ENCODE measurements at places on chromosomes 1 and 21.

DNA sequence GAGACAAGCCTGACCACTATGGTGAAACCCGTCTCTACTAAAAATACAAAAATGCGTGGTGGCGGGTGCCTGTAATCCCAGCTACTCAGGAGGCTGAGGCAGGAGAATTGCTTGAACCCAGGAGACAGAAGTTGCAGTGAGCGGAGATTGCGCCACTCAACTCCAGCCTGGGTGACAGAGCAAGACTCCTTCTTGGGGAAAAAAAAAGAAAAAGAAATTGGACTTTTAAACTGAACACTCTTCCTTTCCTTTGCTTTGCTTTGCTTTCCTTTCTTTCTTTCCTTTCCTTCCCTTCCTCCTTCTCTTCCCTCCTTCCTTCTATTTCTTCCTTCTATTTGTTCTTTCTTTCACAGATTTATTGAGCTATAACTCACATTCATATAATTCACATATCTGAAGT is 43.3 kb upstream of the PUM1 start:
- no peak for DNase-seq

- no peak for DNase-seq
Observed at GRCh38 chr1:172670791-172671190, 11.9 kb downstream of the FASLG start.

GRCh38 chr1:177020851-177021589 is 143.5 kb downstream of the ASTN1 start:
- DNase-seq = no peak

DNA sequence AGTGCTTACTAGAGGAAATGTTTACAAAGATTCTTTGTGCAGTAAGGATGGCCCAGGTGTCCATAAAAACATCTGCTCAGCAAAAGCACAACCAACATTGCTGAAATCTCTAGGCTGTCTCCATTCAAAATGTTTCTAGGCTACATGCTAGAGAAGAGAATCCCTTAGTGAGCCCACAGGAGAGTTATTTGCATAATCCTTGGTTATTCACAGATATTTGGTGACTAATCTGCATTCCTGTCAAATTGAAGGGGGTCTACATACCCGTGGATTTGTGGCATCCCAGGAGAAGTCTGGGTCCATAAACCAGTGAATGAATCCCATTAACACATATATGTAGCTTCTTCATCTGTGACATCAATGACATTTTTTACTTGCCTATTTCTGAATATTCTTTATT is 261.3 kb upstream of the ESRRG start:
- DNase-seq = no peak

GRCh38 chr21:23890652-23891051 is 1716.6 kb downstream of the MRPL39 start:
- DNase-seq = no peak

- no peak for DNase-seq
Observed at GRCh38 chr1:237324226-237324625, 282.2 kb downstream of the RYR2 start.

- DNase-seq = no peak
Observed at GRCh38 chr1:219075121-219075879, 98.4 kb upstream of the LYPLAL1 start.

All from esophagus squamous epithelium (tissue), 5 donors.